Fibroblast of skin of left biceps (primary cell): ENCODE measurements at places on chromosomes 4 and X.

DNA sequence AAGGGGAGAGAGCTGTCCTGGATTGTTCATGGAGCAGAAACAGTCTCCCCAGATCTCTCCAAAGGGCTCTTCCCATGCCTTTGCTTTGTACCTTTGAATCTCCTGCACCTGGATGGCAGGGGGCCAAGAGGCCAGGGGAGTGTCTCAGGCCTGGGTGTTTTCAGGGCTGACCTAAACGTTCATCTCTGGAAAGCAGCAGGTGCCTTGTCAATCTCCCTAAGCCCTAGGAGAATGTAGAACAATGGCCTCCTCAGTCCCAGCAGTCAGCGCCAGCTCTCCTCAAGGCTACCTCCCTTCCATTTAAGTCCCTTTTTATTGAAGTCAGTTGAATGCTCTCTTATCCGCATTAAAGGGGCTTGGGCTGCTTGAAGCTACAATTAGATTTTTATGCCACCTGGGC lies 31.2 kb upstream of the NSUN7 start:
- DNase-seq, result no peak

GRCh38 chrX:135256923-135257322 lies 5.1 kb downstream of the ETDA start:
- DNase-seq, result no peak

DNA sequence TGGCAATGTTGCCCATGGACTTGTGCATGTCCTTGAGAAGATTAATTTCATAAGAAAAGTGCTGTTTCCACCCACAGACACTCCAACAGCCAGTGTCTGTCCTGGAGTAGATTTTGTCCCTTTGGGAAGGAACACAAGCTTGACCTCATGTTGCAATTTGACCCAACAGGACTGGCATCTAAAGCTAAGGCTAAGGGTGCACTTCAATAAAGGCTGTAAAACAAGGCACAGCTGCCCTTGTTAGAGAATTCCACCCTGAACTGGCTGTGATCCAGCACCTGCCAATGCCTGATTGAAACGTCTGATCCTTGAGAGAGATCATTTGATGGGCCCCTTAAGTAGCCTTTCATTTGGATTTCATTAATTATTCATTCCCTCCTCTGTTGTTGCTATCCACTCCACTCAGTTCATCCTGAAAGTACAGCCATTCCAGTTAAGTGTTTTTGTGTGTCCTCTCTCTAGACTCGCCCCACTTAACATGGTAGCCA lies 56.2 kb downstream of the CD99L2 start:
- DNase-seq, result no peak

DNA sequence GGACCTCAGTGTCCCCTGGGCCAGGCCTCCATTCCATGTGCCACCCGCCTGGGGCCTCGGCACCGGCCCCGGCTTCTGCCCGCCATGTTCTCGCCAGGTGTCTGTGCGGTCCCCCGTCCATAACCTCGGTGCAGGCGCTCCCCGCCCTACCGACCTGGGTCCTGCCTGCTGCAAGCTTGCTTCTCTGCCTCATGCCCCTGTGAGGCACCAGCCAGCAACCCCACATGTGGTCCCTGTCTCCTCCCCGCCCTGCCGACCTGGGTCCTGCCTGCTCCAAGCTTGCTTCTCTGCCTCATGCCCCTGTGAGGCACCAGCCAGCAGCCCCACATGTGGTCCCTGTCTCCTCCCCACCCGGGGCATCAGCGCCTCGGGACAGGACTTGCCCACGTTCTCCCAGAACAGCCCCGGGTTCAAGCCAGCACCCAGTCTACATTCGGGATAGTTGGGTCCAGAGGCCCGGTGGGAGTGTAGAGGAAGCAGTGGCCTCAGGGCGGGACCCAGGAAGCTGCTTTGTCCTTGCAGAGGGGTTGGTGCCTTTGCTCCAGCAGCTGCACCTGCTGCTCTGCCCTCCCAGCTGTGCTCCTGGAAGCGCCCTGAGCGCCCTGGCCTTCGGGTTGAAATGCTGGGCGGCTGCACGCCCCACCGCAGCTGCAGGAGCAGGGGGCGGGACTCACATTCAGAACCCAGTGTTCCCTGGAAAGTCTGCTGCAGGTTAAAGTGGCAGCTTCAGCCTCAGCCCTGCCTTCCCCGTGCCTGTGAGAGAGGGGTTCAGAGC lies 20.1 kb upstream of the UVSSA start:
- no peak for DNase-seq

- DNase-seq, result no peak
Observed at GRCh38 chrX:131270080-131270479, 19.0 kb downstream of the IGSF1 start.

DNA sequence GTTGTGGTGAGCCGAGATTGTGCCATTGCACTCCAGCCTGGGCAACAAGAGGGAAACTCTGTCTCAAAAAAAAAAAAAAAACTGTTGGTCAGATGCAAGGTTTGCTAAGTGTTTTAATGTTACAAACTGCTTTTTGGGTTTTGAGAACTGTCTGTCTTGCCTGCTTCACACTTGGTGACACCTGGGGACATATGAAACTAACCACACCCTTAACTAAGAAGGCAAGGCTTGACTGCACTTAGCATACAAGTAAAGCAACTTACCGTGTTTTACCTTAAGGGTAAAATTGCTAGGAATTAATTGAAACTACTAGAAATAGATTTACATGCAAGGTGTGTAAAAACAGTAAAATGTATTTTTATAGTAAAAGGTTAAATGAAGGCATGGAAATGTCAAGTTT lies 180.4 kb downstream of the OR13H1 start:
- no peak for DNase-seq

DNA sequence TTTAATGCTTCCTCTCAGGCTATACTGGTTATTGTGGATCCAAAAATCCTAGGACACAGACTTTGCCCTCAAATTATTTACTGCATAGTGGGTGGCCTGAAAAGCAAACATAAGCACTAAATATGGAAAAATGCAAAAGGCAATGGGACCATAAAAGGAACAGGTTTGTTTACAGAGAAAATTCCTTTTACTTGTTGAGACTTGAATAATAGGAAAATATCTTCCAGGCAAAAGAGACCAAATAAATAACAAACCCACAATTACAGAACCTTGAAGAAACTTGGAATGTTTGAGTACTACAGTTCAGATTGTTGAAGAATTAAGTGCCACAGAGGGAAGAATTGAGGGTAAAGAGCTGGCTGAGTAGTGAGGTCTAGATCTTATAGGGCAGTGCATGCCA lies 711.0 kb downstream of the C4orf33 start:
- DNase-seq, result no peak

- DNase-seq, result no peak
Observed at GRCh38 chrX:46218373-46218772, 326.8 kb downstream of the ZNF674 start.

DNA sequence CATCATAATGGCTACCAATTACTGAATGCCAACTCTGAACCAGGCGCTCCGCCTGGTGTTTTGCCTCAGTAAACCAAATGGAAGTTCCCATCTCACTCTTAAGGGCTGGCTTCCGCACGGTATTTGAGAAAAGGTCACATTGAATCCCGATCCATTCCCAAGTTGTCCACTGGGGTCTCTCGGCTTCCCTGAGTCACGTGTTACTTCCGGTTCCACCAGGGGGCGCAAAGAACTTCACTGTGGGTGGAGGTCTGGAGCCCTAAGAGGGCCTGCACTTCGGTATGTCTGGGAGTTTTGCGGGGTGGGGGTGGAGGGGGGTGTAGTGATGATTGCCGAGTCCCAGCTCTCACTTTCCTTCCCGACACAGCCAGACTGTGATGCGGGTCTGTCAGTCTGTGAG lies 13.4 kb upstream of the NHS start:
- no peak for DNase-seq

GRCh38 chr4:95798727-95799126 lies 41.2 kb upstream of the PDHA2 start:
- DNase-seq, result no peak

GRCh38 chrX:151396042-151396824 lies 773 bp upstream of the VMA21 start:
- no peak for DNase-seq

GRCh38 chr4:16006771-16007446 lies 43.9 kb upstream of the FGFBP2 start:
- no peak for DNase-seq
